Stimulated activated CD4-positive, alpha-beta T cell treated with anti-CD3 and anti-CD28 coated beads, Interleukin-4, amount 100 ng/mL, for 24 hours (primary cell): ENCODE measurements at places on chromosomes 13 and 19.
A peak's percentile ranks its signal among the peaks of the same experiment; 100 is the strongest.

- DNase-seq = no peak
These were observed 1.6 kb downstream of the METTL21C start for GRCh38 chr13:102693250-102693649.

GRCh38 chr13:105764486-105764885, 771.0 kb downstream of the EFNB2 start:
- no peak for DNase-seq

DNA sequence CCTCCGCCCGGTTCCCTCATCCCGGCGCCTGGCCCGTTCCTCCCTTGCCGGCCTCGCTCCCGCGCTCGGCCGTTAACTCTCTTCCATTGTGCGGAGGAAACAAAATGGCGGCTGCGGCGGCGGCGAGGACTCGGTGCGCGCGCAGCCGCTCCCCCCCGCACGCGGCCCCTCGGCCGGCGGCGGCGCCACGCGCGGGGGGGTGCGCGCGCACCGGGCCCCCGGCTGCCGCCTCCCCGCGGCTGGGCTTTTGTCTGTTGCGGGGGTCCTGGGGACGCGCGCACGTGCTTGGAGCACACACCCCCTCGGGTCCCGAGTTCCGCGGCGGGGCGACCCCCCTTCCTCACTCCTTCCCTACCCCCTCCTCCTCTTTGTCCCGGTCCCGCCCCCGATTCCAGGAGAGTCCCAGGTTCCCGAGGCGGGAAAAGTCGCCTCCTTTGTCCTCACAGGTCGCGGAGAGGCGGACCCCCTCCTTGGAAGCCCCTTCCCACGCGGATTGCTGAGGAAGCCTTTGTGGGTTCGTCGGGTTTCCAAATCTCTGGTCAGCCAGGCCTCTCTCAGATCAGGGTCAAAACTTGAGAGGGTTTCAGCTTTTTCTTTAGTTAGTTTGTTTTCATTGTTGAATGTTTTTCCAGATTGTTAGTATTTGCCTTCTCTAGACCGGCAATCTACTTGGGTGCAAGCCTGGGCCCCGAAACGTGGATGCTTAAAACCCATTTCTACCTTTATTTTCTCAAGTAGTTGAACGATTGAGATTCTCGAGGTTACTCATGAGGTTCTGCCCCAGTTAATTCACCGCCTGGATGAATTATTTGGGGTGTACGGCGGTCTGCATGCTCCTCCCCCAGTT, 687 bp downstream of the ILF3 start:
- DNase-seq = peak; percentile 64

- no peak for DNase-seq
These were observed 54.5 kb downstream of the SPTBN4 start for GRCh38 chr19:40521276-40521675.

DNA sequence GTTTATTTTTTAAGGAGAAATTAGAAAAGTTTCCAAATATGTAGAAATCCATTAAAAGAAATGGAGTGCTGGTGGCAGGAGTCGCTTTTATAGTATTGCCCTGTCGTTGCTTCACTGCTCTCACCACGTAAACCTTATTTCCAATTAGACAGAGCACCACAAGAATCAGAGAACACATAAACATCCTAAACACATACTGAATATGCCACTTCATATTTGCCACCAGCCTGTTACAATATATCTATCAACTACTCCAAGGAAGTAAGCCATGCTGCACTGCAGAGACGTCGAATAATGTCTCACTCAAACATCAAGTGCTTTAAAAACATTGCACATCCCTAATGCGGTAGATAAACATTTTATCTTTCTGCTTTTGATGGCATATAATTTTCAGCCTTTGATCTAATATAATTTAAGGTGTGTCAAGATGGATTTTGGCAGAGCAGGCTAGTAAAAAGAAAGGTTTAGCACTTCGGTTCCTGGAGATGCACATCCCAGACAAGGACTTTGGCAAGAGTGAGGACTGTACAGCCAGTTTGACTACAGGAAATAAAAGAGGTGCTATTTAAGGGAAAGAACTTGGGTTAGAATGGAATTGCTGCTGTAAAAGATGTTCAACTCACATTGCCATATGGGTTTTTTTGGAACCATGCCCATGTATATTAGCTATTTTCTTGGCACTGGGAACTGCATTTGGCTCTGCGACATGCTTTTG, 932.3 kb downstream of the EFNB2 start:
- no peak for DNase-seq

DNA sequence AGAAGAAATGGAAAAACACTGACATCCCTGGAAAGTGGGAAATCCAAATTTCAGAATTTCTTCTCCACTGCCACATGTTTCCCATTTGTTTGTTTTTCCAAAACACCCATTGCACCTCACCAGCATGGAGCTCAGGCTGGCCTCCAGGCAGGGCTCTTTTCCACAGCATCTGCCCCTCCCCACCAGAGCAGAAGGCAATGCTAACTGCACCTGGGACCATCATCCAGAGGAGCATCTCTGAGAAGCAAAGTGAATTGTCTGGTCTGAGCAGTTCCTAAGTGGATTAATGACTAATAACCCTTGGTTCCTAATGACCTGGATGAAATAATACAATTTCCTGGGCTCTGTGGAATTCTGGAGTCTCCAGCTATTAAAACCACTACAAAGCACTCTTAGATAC, 8.8 kb upstream of the CYSLTR2 start:
- no peak for DNase-seq

DNA sequence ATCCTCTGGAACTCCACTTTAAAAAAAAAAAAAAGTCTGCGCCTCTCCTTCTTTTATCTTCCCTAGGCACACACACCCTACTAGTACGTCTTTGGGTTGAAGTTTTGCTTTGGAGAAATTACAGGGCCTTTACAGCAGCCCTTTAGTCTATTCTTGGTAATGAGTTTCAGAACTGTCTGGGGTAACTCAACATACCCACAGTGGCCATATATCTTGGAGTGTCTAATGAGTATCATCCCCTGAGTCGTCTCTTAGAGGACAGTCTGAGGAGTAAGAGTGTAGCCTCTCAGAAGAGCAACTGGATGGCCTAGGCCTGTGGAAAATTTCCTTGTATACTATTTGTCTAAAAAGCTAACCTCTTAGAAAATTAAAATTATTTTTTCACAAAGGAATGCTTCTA, 6.1 kb upstream of the ZNF681 start:
- no peak for DNase-seq

GRCh38 chr19:18349524-18350128, 9.2 kb downstream of the PGPEP1 start:
- peak; percentile 27 for DNase-seq

DNA sequence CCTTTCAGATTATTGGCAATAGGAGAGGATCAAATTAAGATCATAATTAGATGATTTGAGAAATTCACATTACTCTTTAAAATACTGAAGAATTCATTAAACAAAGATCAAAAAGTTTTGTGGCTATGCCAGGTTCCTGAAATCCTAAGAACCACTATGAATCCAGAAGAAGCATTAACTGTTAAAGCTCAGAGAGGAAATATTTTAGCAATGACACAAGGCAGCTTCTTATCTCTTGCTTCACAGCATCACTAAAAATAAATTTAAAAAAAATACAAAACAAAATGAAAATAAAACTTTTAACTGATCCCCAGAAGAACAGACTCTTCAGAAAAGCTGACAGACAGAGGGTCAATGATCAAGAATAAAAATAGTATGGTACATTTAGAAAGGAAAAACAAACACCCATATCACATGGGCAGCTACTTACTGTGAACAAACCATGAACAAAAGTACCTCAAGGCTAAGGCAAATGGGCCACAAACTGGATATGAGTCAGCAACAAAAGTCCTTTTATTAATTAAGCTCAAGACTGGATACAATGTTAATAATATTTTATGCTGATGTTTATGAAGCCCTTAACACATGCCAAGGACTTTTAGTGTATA, 19.6 kb downstream of the RNF6 start:
- DNase-seq = no peak

GRCh38 chr13:97344265-97345175, 89.4 kb upstream of the RAP2A start:
- peak; percentile 55 for DNase-seq

DNA sequence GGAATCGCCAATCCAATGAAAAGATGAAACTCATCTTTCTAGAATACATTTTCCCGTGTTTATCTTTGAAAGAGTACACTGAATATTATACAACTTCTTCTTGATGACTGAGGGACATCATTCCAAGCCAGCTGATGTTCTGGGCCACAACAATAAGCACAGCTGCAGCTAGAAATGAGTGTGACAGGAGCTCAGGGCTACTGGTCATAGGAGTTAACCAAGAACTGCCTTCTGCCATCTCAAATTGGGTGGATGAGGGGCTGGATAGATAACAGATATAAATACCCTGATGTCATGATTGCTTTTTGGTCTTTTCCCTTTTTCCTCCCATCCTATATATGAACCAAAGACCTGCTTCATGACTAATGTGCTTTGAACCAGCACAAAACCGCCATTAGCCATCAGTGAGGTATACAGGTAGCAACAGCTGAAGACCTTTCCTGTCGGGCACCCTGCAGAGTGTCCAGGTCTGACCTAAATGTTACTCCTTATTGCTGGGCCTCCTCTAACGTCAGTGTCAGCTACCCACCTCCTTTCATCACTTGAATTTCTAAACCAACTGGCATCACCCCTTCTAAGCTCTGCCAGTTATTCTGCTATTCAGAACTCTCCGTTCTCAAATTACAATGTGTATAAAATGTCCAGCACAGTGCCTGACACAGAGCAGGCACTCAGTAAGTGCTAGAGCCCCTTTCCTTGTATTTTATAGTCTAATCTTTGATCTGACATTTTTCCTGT, 178.2 kb downstream of the ENOX1 start:
- DNase-seq = no peak

- no peak for DNase-seq
These were observed 17.3 kb upstream of the CACNG8 start for GRCh38 chr19:53945441-53945840.

GRCh38 chr13:25708268-25708667, 336.5 kb downstream of the ATP8A2 start:
- no peak for DNase-seq

DNA sequence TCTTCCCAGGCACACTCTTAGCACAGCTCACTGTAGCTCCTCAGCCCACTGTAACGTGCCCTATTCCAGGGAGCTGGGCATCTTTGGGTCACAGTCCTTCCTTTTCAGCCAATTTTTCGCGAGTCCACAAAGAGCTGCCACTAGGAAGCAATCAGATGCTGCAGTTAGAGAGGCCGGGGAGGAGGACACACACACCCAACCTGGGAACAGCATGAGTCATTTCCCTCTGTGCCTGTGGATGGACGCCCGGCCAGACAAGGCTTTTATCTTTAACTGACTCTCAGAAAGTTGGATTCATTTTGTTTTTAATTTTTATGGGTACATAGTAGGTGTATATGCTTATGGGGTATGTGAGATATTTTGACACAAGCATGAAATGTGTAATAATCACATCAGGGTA, 918.6 kb downstream of the UQCRFS1 start:
- DNase-seq = no peak

- peak; percentile 16 for DNase-seq
These were observed 3.8 kb downstream of the CD22 start for GRCh38 chr19:35332817-35333216.

DNA sequence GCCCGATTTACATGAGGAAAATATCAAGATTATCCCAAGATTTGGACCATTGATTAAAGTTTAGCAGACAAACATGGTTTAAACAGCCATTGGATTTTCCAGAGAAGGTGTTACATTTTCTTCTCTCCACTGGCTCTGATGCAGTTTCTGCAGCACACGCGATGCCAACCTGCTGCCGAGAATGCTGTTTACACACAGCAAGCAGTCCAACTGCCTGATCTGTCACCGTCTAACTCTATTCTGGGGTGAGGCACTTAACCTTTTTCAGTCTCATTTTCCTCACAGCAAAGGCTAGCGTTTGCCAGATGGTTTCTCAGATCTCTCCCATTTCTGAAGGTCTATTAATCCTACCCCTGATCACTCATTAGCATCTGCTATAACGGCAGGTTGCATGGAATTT, 763.5 kb upstream of the GPC6 start:
- DNase-seq = no peak

- no peak for DNase-seq
These were observed 17.6 kb upstream of the RASA3 start for GRCh38 chr13:114149774-114150740.

DNA sequence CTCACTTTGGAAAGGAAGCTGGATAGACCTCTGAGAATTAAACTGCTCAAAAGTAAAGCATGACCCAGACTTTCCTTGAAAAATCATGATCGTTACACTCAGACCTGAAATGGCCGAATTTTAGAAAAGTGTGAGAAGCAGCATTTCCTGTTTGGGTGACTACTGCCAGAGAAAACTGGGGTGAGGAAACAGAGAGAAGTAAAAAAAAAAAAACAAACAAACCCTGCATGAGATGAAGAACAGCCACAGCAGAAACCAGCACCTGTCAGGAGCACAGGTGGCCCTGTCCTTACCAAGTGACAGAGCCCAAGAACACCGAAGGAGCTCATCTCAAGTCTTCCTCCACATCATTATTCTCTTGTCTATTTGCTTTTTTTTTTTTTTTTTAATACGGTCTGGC, 12.0 kb upstream of the ADPRHL1 start:
- no peak for DNase-seq

DNA sequence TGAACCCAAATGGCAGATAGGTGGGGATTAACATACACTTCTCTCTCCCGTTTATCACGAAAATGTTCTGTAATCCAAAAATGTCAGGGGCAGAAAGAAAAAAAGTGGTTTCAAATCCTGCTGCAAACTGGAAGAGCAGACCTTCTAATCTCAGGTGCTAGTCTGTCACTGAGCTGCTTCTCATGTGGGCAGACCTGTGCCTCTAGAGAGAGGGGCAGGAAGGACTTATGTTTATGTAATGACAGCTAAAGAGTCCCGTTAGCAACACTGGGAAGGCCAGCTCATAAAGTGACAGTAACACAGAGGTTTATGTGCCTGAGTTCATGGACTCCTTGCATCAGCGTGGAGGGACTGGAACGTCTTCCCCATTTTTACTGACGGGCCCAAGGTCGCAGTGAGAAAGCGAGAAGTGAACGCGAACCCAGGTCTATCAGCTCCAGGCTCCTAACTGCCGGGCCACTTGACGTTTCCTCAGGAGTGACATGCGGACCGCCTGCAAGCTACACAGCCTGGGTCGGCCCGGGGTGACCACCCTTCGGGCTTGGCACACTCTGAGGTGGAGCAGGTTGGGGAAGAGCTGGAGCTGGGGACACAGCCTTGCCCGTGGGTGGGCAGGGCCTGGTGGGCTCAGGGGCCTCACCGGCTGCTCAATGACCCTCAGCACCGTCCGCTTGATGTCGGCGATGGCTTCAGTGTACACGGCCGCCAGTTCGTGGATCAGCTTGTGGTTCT, 9.6 kb upstream of the RSPH6A start:
- no peak for DNase-seq

DNA sequence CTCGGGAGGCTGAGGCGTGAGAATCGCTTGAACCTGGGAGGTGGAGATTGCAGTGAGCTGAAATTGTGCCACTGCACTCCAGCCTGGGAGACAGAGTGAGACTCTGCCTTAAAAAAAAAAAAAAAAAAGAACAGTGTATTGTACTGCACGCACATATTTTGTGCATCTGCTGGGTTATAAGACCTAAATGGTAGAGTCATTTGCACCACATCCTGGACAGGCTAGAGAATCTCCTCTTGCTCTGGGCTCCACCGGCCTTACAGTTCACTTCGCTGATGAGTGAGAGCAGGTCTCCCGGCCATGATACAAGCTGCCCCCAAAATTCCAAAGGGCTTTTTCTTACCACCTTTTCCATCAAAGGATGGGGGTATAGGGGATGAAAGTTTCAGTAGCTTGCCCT, 7.2 kb upstream of the SAE1 start:
- DNase-seq = no peak
